Upper lobe of left lung (tissue), 6 donors: ENCODE measurements at places on chromosomes 3 and 15. TPM values are rescaled to one million over a fixed set of nuclear protein-coding genes. Genes with fewer than 3 reads are reported as not detected.

- H3K4me3 ChIP-seq = no peak overlapping the region
- H3K36me3 ChIP-seq = no peaks in the 10 kb centered on the region
- no peak for DNase-seq
- no peaks in the 10 kb centered on the region for H3K27me3 ChIP-seq
Observed at GRCh38 chr15:86661580-86661979, 581.9 kb downstream of the AGBL1 start.

GRCh38 chr3:112230033-112230432 lies 64.0 kb downstream of the SLC9C1 start:
- no peaks in the 10 kb centered on the region for H3K36me3 ChIP-seq
- no peak overlapping the region for H3K27ac ChIP-seq

DNA sequence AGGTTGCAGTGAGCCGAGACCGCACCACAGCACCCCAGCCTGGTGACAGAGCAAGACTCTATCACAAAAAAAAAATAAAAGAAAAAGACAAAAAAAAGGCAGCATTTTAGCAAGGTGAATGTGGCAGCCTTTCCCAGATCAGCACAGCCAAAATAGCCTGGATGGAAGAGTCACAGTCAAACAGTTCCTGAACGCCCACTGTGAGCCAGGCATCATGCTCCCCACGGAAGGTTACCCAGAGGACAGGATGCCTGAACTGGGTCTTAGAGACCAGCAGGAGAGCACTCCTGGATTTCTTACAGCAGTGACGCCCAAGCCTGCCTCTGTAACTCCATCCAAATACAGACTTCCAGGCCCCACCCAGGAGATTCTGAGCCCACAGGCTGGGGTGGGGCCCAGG lies 4.5 kb downstream of the XXYLT1 start:
- DNase-seq = no peak
- no peaks in the 10 kb centered on the region for H3K27me3 ChIP-seq
- peaks cover 4% of the 10 kb centered on the region for H3K36me3 ChIP-seq
- H3K27ac ChIP-seq = no peak overlapping the region
- H3K4me3 ChIP-seq = no peak overlapping the region

DNA sequence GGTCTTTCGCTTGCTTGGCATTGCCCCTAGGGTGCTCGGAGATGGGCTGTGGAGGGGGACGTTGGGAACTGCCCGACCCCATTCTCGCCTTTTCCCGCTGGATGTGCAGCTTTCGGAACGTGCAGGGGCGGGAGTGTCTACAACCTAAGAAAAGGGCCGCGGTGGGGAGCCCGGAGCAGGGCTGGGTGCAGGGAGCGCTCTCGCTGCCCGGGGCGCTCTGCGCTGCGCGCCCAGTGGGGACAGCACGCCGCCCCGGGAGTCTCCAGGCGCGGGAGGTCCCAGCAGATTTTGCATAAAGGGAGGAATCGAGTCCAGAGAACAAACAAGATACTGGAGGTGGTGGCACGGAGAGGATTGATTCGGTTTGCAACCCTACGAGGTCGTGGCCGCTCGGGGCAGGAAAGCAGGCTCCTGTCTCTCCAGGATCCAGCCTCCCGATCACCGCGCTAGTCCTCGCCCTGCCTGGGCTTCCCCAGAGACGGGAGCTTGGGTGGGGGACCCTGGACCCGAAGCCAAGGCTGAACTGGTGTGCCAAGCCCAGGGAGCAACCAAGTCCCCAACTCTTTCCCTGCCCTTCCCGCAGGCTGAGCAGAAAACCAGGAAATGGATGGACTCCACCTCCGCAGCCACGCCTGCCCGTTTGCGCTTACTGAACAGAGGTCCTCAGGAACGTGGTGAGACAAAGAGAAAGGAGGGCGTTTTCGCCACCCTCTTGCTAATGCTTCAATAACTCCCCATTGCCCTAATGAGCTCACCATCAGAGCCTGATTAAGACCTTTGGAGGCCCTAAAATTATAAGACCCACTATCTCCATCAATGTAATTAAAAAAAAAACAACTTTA lies 59.7 kb downstream of the NOX5 start:
- H3K4me3 ChIP-seq = peak overlapping the region; percentile 23
- H3K27ac ChIP-seq = peak overlapping the region; percentile 84
- DNase-seq = peak; percentile 84
- peaks cover 10% of the 10 kb centered on the region for H3K4me1 ChIP-seq
- no peaks in the 10 kb centered on the region for H3K27me3 ChIP-seq
- H3K36me3 ChIP-seq = no peaks in the 10 kb centered on the region

GRCh38 chr3:44329946-44330345 lies 8.6 kb upstream of the TCAIM start:
- H3K36me3 ChIP-seq = no peaks in the 10 kb centered on the region
- H3K27ac ChIP-seq = no peak overlapping the region
- H3K4me3 ChIP-seq = no peak overlapping the region

- H3K27me3 ChIP-seq = no peaks in the 10 kb centered on the region
- no peak overlapping the region for H3K4me3 ChIP-seq
- no peak overlapping the region for H3K27ac ChIP-seq
- H3K4me1 ChIP-seq = no peaks in the 10 kb centered on the region
- no peaks in the 10 kb centered on the region for H3K36me3 ChIP-seq
- no peak for DNase-seq
Observed at GRCh38 chr3:11950576-11950975, 53.6 kb upstream of the SYN2 start.

- no peak overlapping the region for H3K4me3 ChIP-seq
- DNase-seq = no peak
- peaks cover 6% of the 10 kb centered on the region for H3K4me1 ChIP-seq
- no peak overlapping the region for H3K27ac ChIP-seq
Observed at GRCh38 chr15:82804575-82804949, 1.3 kb downstream of the FSD2 start.

- H3K27me3 ChIP-seq = no peaks in the 10 kb centered on the region
- DNase-seq = no peak
- no peaks in the 10 kb centered on the region for H3K36me3 ChIP-seq
- H3K4me3 ChIP-seq = no peak overlapping the region
- H3K27ac ChIP-seq = no peak overlapping the region
- no peaks in the 10 kb centered on the region for H3K4me1 ChIP-seq
Observed at GRCh38 chr3:2568156-2568555, 469.5 kb downstream of the CNTN4 start.

DNA sequence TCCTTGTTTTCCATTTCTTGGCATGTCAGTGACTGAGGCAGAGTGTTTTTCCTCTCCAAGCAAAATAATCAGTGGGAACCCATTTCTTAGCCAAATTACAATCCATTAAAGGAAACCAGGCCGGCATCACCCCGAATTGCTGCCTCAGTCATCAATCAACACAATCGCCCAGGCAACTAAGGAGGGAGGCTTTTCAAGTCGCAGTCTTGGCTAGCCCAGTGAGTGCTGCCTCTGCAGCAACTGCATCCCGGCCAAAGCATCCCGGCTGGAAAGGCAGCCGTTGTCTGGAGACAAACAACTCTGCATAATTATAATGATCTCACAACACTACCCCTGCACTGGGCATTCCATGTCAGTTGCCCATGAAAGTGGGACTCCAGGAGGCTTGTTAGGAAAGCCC lies 213.5 kb upstream of the PRICKLE2 start:
- DNase-seq = peak; percentile 25
- H3K27ac ChIP-seq = no peak overlapping the region
- no peaks in the 10 kb centered on the region for H3K27me3 ChIP-seq
- peaks cover 53% of the 10 kb centered on the region for H3K4me1 ChIP-seq

Gene RAB6B
- total RNA-seq = 1.4 TPM

Gene SUSD5
- total RNA-seq = 1.1 TPM
